Stimulated activated CD4-positive, alpha-beta T cell treated with anti-CD3 and anti-CD28 coated beads, Interleukin-2, amount 100 ng/mL, for 4 hours (primary cell): ENCODE measurements at places on chromosomes 16 and 17.

GRCh38 chr16:57044931-57045693 lies 47.3 kb upstream of the CPNE2 start:
- DNase-seq: no peak

- DNase-seq: peak; percentile 66
Measured at GRCh38 chr17:16363749-16364536, 10.7 kb upstream of the CENPV start.

GRCh38 chr16:22323173-22323958 lies 26.2 kb downstream of the POLR3E start:
- DNase-seq: no peak

- DNase-seq: no peak
Measured at GRCh38 chr17:64707050-64707591, 45.0 kb upstream of the SMURF2 start.

DNA sequence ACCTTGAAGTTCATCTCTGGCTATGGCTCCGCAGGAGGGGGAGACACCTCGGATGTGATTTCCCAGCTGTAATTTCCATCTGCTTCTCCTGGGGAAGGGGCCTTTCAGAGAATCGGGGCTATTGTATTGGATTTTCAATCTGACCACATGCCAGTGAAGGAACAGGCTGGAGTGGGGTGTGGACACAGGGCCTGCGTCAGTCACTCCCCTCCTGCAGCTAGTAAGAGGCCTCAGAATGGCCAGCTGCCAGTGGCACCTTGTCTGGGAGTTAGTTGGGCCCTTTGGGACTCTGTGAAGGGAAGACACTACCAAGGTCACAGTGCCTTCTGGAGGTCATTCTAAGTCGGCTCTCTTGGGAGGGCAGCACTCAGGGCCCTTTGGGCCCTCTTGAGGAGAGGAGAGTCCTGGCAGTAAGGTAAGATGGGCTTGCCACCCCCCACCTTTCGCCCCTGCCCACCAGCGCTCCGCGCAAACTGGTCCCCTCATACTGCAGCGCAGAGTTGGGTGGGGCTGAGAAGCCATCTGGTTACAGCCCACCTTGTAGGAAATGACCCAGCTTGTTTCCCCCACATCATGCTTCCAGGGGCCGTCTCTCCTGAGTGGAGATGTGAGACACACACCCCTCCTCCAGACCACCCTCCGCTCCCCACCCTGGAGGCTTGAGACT lies 5.4 kb downstream of the NXPH3 start:
- no peak for DNase-seq

DNA sequence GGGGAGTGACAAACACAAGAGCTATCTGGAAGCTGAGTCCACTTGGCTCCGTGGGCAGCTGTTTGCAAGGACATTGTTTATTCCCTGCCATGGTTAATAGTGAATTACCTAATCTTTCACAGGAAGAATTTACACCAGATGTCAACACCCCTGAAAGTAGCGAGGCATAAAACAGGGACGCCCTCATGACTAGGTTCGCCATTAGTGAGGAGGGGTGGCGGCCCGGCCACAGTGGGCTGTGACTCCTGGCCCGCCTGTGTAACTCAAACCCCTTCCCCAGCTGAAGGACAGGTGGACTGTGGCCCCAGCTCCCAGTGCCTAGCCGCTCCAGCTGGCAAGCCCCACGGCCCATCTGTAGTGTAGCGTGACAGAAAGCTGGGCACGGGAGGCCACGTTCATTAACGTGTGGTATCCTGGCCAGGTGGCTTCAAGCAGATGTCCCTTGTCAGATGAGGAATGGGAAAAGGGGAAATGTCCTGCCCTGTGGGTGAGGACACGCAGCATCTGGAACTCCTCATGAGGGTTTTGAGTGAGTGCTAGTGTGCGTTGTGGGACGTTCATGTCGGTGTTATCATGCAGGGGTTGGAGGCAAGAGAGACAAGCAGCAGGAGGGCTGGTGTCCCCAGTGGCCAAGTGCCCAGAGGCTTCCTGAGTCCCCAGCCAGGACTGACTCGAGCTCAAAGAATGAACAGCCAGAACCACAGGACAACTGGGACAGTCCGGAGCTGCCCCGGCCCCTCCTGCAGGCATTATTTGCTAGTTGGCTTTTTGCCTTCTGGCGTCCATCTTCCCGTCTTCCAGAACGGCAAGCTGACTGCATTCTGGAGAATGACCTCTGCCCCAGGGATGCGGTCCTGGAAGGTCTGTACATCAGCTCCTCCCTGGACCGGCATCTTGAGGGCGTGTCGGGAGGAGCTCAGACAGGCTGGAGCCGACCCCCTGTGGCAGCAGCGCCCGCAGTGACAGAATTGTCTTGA lies 19.2 kb downstream of the KDM8 start:
- no peak for DNase-seq

DNA sequence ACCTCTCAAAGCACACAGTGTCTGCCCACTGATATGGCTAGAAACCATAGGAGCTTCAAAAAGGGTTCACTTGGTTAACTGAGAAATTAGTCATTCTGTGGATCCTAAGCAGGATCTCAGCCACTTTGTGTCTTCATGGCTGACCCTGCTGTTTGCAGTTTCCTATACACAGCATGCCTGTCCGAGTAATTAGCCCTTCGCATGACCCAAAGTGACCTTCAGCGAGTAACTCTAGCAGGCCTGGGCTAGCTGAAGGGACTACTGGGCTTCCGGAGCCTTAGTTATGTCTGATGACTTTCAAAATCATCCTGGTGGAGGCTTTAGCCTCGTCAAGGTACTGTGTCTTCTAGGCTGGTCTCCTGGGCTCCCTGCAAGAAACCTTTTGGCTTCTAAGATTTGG lies 28.9 kb upstream of the FBXW10B start:
- DNase-seq: no peak

DNA sequence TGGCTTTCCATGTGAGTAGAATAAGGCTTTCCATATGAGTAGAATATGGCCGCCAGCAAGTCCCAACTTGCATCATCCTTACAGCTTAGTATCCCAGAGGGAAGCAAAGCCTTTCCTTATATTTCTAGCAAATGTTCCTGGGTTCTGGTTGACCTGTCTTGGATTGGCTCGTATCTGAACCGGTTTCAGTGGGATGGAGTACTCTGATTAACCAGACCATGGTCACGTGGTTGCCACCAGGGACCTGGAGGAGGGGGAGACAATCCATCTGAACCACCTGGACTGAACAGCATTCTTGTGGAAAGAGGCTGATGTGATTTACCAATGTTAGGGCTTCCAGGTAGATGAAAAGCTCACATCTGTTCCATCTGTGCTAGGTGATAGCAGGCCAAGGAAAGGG lies 89.0 kb downstream of the SHISA6 start:
- no peak for DNase-seq

DNA sequence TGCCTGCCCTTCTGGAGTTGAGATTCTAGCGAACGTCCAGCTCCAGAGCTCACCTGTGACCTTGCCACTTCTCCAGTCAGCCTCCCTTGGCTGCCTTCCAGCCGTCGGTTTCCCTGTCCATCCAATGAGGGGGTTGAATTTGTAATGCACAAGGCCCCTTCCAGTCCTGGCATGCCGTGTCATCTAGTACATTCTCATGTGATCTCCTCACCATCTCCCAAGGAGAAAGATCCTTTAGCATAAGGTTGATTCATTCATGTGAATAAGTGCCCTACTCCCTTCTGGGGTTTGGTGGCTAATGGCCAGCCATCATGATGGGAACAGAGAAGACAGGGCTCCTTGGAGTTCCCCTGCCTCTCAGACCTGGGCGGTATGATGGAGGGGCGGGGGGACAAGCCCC lies 18.9 kb upstream of the ABCC3 start:
- no peak for DNase-seq

DNA sequence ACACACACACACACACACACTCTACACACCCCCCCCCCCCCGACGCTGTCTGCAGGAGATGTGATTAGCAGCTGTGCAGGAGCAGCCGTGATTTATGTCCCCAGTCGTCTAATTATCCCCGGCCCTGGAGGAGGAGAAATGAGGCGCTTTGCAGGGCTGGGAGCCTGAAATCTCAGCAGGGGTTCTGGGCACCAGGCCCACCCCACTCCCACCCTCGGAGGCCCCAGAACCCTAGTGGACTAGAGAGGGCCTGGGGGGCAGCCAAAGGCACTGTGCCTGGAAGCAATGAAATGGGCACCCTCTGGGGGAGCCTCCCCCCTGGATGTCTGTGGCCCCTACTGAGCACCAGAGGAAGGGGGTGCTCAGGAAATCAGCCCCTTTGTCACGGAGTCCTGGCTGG lies 134.2 kb upstream of the CIBAR2 start:
- DNase-seq: no peak

- no peak for DNase-seq
Measured at GRCh38 chr16:77331802-77332586, 102.8 kb downstream of the ADAMTS18 start.
